ENCODE measurements at places on chromosomes 16 and 17. TPM values are rescaled to one million over a fixed set of nuclear protein-coding genes. Genes with fewer than 3 reads are reported as not detected.

Gene DCAF7
- 28.7 TPM for total RNA-seq

Gene SLC25A19
- 23.1 TPM for total RNA-seq

Gene CRHR1
- total RNA-seq: not detected

Gene KCNAB3
- 1.4 TPM for total RNA-seq

Gene VTN
- 22.7 TPM for total RNA-seq

Gene RNU2-1
- not detected for total RNA-seq

Gene CACNA1G
- total RNA-seq: 0.21 TPM

- H3K36me3 ChIP-seq: no peaks in the 10 kb centered on the region
- no peak for DNase-seq
- H3K27me3 ChIP-seq: peaks cover 13% of the 10 kb centered on the region
Observed at GRCh38 chr16:66580605-66581209, 1.4 kb downstream of the CMTM2 start.

DNA sequence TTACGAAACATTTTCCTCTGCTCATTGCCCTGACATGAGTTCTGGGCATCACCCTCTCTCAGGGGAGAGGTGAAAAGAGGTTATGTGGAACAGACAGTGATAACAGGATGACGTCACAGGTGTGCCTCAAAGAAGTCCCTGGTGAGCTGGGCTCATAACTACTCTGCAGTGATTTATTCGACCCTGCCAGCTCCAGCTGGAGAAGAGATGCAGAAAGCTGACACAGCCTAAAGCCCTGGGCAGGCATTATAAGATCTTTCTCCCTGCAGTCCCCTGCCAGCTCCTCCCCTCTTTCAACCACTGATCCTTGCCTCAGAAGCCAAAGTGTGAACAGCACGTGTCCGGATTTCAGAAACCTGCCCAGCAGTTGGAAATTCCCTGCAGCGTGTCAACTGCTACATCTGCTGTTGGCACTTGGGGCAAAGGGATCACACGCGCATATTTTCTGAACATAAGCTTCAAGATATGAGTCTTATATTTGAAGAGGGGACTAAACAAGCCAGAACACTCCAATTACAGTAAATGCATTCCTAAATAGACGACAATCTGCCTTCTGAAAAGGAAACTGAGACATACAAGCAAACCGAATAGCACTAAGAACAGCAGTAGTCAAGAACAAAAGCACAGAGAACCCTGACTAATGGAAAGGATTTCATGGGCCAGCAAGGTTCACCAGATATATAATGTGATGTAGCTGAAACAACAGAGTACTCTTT lies 80.5 kb downstream of the SMG6 start:
- no peak overlapping the region for H3K4me3 ChIP-seq
- H3K36me3 ChIP-seq: no peaks in the 10 kb centered on the region
- peak; percentile 62 for DNase-seq
- H3K4me1 ChIP-seq: peaks cover 8% of the 10 kb centered on the region

GRCh38 chr17:78206298-78206697 lies 7.8 kb upstream of the BIRC5 start:
- no peak for DNase-seq
- H3K27ac ChIP-seq: no peak overlapping the region
- H3K36me3 ChIP-seq: no peaks in the 10 kb centered on the region
- no peak overlapping the region for H3K4me3 ChIP-seq

GRCh38 chr16:77780378-77780837 lies 8.0 kb upstream of the VAT1L start:
- no peak overlapping the region for H3K4me3 ChIP-seq
- no peak for DNase-seq
- H3K36me3 ChIP-seq: no peaks in the 10 kb centered on the region
- no peak overlapping the region for H3K27ac ChIP-seq
- H3K4me1 ChIP-seq: no peaks in the 10 kb centered on the region

DNA sequence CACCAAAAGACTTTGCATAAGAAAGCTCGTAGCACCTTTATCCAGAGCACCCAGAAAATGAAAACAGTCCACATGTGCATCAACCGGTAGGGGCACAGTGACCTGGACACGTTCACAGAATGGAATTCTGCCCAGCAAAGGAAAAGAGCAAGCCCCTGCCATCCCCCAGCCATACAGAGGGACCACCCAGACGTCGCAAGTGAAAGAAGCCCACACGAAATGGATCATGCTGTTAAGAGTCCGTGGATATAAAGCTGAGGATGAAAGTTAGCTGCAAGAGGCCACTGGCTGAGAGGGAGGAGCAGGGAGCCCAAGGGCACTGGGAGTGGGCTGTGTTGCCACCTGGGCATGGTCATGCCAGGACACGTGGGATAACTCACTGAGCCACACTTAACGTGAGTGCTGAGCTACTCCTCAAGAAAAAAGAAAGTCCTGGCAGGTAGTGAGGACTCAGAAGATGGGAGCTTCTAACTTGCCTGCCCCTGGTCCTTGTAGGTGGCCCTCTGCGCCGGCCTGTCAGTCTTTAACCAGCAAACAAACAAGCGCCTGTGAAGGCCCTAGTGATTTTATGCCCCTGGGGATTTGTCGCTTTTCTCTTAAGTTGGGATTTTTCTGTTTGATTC lies 190.7 kb downstream of the C16orf95 start:
- H3K4me3 ChIP-seq: no peak overlapping the region
- H3K36me3 ChIP-seq: no peaks in the 10 kb centered on the region
- H3K27ac ChIP-seq: peak overlapping the region; percentile 80
- no peaks in the 10 kb centered on the region for H3K27me3 ChIP-seq
- DNase-seq: no peak

- no peaks in the 10 kb centered on the region for H3K4me1 ChIP-seq
- H3K27ac ChIP-seq: no peak overlapping the region
- H3K36me3 ChIP-seq: no peaks in the 10 kb centered on the region
- DNase-seq: no peak
Observed at GRCh38 chr16:17277981-17278381, 192.8 kb downstream of the XYLT1 start.

GRCh38 chr16:21169249-21169981 lies 10.9 kb downstream of the LDAF1 start:
- no peaks in the 10 kb centered on the region for H3K4me1 ChIP-seq
- no peak overlapping the region for H3K27ac ChIP-seq
- no peak overlapping the region for H3K4me3 ChIP-seq
- H3K27me3 ChIP-seq: no peaks in the 10 kb centered on the region

DNA sequence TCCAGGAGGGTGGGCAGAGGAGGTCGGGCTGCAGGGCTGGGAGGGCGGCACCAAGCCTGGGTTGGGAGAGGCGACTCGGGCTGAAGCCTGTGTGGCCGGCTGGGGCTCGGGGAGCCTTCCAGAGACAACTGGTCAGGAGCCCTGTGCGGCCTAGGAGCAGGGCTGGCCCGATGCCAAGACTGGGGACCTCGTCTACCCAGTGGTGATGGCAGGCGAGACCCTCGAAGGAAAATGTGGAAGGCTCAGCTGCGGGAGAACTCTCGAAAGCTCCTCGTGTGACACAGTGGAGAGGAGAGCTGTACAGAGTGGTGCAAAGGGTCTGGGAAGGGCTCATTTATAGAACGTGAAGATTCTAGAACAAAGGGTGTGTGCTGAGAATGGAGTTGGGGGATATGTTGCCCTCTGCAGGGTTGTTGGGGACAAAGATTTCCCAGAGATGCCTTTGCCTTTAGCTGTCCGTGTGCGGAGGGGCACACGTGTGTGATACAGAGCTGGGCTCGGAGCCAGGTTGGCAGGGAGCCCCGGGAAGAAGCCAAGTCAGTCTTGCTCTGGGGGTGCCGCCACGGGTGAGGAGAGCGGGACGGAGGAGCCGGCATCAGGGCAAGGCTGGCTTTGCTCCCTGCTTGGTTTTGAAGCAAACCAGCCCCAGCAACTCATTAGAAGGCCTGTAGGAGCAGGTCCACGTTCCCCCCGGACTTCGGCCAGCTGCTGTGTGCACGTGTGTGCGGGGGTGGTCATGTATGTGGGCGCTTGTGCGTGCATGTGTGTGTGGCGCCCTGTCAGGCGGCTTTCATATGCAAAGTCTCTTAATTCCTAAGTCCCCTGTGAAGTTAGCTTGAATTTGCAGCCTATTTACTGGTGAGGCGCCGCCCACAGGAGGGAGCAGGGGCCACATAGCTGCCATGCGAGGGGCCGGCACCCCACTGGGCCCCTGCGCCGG lies 132.4 kb upstream of the CHMP6 start:
- H3K36me3 ChIP-seq: peaks cover 52% of the 10 kb centered on the region
- H3K4me1 ChIP-seq: peaks cover 22% of the 10 kb centered on the region
- peak overlapping the region; percentile 29 for H3K27ac ChIP-seq
- peak; percentile 58 for DNase-seq
- no peak overlapping the region for H3K4me3 ChIP-seq

DNA sequence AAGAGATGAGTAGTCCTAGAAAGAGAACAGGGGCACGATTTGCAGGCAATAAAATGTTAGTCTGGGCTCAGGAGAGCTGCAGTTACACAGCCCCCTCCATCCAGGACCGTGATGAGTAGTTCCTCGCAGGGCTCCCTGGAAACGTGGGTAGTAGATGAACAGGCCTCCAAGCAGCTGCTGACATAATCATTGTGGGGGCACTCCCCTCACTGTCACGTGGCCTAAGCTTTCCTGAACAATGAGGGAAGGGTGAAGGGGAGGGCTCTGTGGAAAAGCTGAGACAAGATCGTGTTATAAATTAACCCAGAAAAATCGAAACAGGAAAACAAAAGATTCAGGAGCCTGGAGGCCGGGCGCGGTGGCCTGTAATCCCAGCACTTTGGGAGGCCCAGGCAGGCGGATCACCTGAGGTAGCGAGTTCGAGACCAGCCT lies 1.3 kb upstream of the PER1 start:
- peaks cover 15% of the 10 kb centered on the region for H3K36me3 ChIP-seq
- peak overlapping the region; percentile 100 for H3K27ac ChIP-seq
- H3K4me1 ChIP-seq: peaks cover 3% of the 10 kb centered on the region
- H3K27me3 ChIP-seq: no peaks in the 10 kb centered on the region
- peak; percentile 90 for DNase-seq
- peak overlapping the region; percentile 81 for H3K4me3 ChIP-seq

DNA sequence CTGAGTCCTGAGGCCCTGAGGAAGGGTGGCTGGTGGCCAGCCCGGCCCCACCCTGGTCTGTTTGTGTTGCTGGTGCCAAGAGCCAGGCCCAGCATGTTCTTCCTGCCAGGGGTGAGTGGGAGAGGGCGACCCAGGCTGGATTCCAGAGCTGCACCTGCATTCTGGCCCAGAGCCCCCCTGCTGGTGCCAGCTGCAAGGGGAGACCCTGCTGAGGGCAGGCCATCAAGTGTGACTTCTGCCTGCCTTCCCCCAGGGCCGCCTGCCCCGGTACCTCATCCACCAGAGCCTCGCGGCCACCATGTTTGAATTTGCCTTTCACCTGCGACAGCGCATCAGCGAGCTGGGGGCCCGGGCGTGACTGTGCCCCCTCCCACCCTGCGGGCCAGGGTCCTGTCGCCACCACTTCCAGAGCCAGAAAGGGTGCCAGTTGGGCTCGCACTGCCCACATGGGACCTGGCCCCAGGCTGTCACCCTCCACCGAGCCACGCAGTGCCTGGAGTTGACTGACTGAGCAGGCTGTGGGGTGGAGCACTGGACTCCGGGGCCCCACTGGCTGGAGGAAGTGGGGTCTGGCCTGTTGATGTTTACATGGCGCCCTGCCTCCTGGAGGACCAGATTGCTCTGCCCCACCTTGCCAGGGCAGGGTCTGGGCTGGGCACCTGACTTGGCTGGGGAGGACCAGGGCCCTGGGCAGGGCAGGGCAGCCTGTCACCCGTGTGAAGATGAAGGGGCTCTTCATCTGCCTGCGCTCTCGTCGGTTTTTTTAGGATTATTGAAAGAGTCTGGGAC lies 2.4 kb upstream of the TCAP start:
- peaks cover 16% of the 10 kb centered on the region for H3K36me3 ChIP-seq
- no peak for DNase-seq
- no peaks in the 10 kb centered on the region for H3K4me1 ChIP-seq
- peak overlapping the region; percentile 27 for H3K27ac ChIP-seq
- no peaks in the 10 kb centered on the region for H3K27me3 ChIP-seq

DNA sequence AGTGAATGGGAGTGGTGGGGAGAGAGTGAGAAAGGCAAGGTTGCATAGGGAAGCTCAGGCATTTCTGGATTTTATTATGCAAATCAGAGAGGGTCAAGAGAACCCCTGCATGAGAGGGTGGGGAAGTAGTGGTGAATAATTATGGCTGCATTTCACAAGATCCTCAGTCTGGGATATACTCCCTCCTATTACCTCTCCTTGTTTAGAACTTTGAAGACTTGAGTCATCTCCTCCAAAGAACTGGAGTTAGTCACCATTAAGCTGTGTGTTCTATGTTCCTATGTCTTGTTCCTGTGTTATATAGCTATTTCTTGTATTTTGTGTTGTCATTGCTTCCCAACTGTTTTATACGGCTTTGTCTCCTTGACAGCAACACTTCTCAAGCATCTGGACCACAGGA lies 18.4 kb downstream of the SOX9 start:
- DNase-seq: no peak
- H3K27ac ChIP-seq: no peak overlapping the region
- no peaks in the 10 kb centered on the region for H3K36me3 ChIP-seq
- H3K4me3 ChIP-seq: no peak overlapping the region
- H3K27me3 ChIP-seq: no peaks in the 10 kb centered on the region

DNA sequence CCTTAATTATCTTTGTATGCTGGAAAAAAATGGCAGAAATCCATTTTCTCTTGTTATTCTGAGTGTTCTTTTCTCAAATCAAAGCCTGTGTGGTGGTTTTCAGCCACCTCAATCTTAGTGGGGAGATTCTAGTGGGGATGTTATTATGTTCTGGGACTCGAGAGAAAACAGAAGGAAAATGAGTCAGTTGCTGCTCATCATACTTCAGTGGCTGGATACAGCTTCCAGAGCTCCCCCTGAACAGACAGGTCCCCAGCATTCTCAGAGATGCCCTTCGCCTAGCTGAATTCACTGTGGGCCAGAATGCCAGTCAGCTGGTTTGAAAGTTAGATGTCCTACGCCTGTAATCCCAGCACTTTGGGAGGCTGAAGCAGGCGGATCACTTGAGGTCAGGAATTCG lies 8.5 kb downstream of the ST6GALNAC1 start:
- DNase-seq: no peak
- peaks cover 4% of the 10 kb centered on the region for H3K4me1 ChIP-seq
- H3K36me3 ChIP-seq: no peaks in the 10 kb centered on the region
- no peak overlapping the region for H3K4me3 ChIP-seq

DNA sequence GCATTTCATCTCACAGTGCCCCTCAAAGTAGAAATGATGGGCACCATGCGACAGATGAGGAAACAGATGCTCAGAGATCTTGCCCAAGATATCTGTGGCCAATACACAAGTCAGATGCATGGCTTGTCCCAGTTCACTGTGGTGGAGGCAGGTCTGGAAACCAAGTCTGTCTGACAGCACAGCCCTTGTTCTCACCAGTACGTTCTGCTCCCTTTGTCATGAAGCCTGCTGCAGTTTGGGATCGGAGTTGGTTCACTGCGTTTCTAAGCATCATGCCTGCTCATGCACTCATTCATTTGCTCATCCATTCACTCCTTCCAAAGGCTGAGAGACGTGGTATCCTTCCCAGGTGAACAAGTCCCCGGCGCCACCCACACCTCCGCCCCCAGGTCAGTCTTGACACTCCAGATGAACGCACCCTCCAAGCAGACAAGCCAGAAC lies 27.2 kb upstream of the MEAK7 start:
- no peaks in the 10 kb centered on the region for H3K36me3 ChIP-seq
- DNase-seq: no peak
- peaks cover 28% of the 10 kb centered on the region for H3K4me1 ChIP-seq

All from tibial nerve (tissue), 4 donors.